Muscle of leg (tissue), 16 donors: ENCODE measurements at places on chromosomes 3 and 15. TPM values are rescaled to one million over a fixed set of nuclear protein-coding genes. Genes with fewer than 3 reads are reported as not detected.
A peak's percentile ranks its signal among the peaks of the same experiment; 100 is the strongest.

The TRIM71 gene
- total RNA-seq: 0.18 TPM

The CRTAP gene
- total RNA-seq: 167 TPM

- DNase-seq: peak; percentile 95
Observed at GRCh38 chr15:85329561-85330422, 50.6 kb upstream of the AKAP13 start.

The LSAMP gene
- total RNA-seq: 9.8 TPM

The RTP1 gene
- total RNA-seq: 0.04 TPM

The TMEM207 gene
- total RNA-seq: not detected

The TFDP2 gene
- total RNA-seq: 41.8 TPM

DNA sequence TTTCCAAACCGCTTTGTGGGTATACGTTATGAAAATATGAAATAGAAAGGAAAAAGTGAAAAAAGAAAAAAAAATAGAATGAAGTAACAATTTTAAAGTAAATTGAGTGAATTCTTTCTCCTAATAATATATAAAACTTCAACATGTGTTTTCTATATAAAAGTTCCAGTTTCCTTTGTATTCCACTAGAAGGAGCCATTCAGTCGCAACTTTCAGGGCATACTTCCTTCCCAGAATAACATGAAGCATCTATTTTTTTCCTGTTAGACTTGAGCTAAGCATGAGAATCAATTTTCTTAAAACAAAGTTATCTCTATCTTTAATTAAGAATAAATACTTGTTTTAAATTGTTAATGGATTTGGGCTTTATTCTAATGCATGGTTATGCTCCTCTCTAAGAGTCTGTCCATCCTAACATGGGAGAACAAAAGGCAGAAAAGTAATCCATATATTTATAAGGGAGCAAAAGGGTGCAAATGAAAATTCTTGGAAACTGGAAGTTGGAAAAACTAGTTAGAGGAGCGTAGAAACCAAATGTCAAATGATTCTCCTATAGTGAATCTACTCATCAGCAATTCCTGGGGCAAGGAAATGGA lies 16.0 kb upstream of the VGLL3 start:
- DNase-seq: no peak

GRCh38 chr15:83205725-83206324 lies 1.8 kb downstream of the HDGFL3 start:
- peak; percentile 66 for DNase-seq

- DNase-seq: no peak
Observed at GRCh38 chr3:168714609-168715240, 619.0 kb upstream of the GOLIM4 start.

DNA sequence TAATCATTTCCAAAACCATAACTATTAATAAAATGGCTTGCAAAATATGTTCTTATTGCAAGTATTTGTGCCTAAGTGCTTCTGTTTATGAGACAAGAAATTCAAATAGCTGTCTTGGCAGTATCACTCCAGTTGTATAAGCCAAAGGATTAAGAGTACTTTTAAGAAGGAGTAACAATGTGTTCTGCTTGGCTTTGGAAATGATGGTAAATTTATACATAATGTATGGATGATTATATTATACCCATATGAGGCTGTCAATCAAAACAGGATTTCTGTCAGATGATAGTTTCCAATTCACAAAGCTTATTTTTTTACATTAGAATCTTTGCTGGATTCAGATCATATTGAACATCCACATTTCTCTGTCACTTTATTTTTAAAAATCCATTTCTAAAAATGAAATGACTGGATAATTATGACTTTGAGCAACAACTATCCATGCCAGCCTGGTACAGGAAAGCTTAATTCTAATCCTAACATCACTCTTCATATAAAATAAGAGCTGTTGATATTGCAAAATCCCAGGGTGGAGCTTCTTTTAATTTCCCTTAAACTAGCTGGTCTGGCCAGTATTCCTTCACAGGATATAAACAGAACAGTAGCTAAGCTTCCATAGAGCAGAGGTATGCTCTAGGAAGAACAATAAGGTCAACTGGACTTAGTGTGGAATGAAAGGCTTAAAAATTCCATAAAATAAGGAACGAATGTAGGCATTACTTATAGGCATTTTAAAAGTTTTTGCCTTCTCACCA lies 30.0 kb upstream of the ZNF280D start:
- DNase-seq: peak; percentile 61

- DNase-seq: no peak
Observed at GRCh38 chr3:148005456-148005855, 596.3 kb downstream of the ZIC1 start.

DNA sequence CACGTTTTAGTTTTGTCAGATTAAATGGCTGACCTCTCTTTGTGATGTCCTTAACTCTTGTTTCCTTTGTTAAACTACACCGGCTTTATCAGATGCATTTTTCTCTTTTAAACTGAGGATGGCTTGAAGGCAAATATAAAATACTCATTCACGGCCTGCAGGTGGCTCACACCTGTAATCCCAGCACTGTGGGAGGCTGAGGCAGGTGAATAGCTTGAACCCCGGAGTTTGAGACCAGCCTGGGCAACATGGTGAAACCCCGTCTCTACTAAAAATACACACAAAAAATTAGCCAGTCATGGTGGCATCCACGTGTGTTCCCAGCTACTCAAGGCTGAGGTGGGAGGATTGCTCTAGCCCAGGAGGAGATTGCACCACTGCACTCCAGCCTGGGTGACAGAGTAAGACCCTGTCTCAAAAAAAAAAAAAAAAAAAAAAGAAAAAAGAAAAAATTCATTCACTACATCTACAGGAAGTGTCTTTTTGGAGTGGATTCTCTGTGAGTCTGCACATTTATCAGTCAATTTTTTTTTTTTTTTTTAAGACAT lies 34.7 kb upstream of the SACM1L start:
- no peak for DNase-seq

DNA sequence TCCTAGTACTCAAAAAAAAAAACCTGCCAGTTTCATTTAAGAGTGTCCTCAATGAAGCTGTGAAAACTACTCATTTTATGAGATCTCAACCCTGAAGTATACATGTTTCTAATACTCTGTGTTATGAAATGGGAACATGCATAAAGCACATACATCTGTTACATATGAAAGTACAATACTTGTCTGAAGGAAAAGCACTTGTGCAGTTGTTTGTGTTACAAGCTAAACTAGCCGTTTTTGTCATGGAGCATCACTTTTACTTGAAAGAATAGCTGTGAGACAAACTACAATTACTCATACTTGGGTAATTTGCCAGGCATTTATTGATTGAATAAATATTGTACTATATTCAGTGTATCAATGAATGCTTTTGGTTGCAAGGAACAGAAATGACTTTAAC lies 72.7 kb downstream of the TIPARP start:
- no peak for DNase-seq

The CPEB1 gene
- 1.3 TPM for total RNA-seq

- no peak for DNase-seq
Observed at GRCh38 chr15:52563501-52564060, 5.2 kb downstream of the ARPP19 start.

The ERICH6 gene
- 0.09 TPM for total RNA-seq

The VIPR1 gene
- total RNA-seq: 1.2 TPM

DNA sequence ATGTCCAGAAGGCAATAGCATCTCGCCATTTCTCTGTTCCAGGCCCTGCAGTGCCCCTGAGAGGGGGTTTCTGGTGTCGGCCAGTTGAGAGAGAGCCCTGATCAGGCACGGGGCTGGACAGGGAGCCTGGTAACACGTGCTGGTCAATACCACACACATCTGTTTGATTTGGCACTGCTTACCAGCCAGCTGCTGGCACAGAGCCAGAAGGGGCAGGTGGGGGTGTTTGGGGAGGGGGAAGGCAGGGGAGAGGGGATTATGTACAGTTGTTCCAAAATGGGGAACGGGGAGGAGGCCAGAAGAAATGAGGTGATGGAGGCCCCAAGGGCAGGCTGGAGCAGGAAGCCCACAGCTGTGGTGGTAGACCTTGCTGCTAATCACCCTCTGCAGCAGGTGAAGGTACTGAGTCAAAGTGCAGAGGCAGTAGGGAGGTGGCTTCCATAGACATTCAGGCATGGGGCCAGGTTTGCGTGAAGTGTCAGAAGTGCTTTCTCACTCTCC lies 153.5 kb upstream of the LPP start:
- DNase-seq: peak; percentile 67

- no peak for DNase-seq
Observed at GRCh38 chr3:185713015-185713414, 111.8 kb downstream of the IGF2BP2 start.

GRCh38 chr3:23099677-23100076 lies 103.5 kb upstream of the UBE2E2 start:
- DNase-seq: no peak

GRCh38 chr15:58852347-58852746 lies 81.1 kb downstream of the SLTM start:
- DNase-seq: no peak

The TPRG1 gene
- 2.7 TPM for total RNA-seq

The GOLGA6L10 gene
- total RNA-seq: 0.44 TPM

The USP13 gene
- 32.3 TPM for total RNA-seq

DNA sequence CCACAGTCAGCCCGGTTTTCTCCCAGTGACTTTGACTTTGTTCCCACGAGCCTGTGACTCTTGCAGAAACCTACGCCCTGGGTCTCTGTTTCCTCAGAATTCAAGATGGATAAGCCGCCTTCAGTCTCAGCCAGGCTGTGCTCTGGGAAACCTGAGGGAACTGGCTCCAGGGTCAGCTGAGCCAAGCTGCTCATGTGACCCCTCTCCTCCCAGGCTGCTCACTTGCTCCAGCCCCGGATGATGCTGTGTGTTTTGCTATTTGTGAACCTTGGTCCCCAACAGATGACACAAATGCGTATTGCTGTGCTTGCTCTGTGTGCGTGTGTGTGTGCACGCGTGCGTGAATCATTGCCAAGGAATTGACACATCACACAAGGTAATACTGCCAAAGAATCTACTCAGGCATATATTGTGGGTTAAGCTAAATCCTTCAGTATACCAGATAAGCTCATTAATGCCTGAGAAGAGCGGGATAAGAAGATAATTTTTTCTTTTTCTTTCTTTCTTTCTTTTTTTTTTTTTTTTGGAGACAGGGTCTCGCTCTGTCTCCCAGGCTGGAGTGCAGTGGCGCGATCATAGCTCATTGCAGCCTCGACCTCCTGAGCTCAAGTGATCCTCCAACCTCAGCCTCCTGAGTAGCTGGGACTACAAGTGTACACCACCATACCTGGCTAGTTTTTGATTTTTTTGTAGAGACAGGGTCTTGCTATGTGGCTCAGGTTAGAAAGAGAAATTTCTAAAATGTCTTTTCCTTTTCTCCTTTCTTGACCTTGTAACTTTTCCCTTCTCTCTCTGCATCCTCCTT lies 29.2 kb upstream of the UMPS start:
- DNase-seq: no peak

The MAP1A gene
- total RNA-seq: 22.9 TPM

The GPR62 gene
- total RNA-seq: 0.13 TPM

GRCh38 chr3:87370007-87370406 lies 93.6 kb upstream of the POU1F1 start:
- DNase-seq: peak; percentile 9

- DNase-seq: no peak
Observed at GRCh38 chr3:111713833-111714232, 118.7 kb upstream of the ZBED2 start.

- DNase-seq: peak; percentile 35
Observed at GRCh38 chr3:183272791-183273190, 19.7 kb downstream of the B3GNT5 start.

DNA sequence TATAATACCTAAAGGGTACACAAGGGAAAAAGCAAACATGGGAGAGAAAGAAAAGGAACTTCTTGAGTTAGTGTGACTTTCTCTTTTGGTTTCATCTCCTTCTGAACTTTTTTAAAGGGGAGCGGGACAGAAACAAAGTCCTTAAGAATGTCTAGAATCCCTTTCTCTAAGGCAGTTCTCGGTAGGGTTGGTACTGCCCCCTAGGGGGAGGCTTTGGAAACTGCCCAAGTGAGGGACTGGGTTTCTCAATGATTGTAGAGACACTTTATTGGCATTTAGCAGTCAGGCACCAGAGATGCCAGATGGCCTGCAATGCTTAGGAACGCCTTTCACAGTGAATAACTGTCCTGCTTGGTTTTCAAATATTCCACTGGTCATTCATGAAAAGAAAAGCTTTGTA lies 172.7 kb downstream of the WDR72 start:
- DNase-seq: peak; percentile 7

The PRICKLE2 gene
- 14.6 TPM for total RNA-seq

The FAM174B gene
- 13.3 TPM for total RNA-seq

DNA sequence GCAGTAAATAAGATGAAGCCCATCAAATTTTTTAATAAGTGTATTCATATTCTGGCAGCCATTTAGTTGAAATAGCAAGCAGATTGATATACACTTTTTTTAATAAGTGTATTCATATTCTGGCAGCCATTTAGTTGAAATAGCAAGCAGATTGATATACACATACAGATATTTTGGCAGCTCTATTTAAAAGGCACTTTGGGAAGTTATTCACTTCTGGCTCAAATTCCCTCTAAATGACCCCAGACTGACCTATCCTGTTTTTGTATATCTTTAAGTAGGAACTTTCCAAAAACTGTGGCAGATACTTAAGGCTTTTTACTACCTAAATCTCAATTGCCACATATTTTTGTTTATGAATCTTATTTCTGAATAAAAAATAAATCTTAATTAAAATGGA lies 122.3 kb downstream of the PLD1 start:
- peak; percentile 88 for DNase-seq

- DNase-seq: peak; percentile 89
Observed at GRCh38 chr15:38229705-38230310, 22.8 kb upstream of the SPRED1 start.

The SAXO2 gene
- total RNA-seq: 1.1 TPM

DNA sequence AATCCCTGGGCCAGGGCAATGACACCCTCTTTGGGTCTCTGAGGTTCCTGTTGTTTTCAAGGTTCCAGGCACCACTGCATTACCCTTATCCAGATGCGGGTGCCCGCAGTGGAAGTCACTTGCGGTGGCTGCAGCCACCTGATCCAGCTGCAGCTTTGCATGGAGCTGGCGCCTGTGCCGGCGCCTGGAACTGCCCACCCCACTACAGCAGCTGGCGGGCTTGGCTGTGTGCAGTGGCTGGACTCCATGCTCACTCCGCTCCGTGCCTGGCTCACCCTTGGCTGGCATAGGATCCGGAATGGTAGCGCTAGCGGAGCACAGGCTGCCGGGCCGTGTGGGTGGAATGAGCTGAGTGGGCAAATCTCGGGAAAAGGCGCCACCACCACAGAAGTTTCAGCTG lies 832.6 kb upstream of the CADM2 start:
- no peak for DNase-seq

- peak; percentile 47 for DNase-seq
Observed at GRCh38 chr3:7062714-7063113, 201.8 kb downstream of the GRM7 start.

GRCh38 chr3:109346770-109347295 lies 9.5 kb upstream of the DPPA4 start:
- no peak for DNase-seq

GRCh38 chr3:87856126-87856525 lies 202.7 kb downstream of the CGGBP1 start:
- no peak for DNase-seq
